Activated naive CD8-positive, alpha-beta T cell treated with anti-CD3 and anti-CD28 coated beads, Interleukin-2, amount 50 U/mL, for 16 hours (primary cell): ENCODE measurements at places on chromosomes 4 and X.

GRCh38 chrX:39665830-39666518, 431.8 kb downstream of the BCOR start:
- no peak for DNase-seq

- DNase-seq = no peak
Observed at GRCh38 chr4:22348410-22348809, 167.5 kb downstream of the ADGRA3 start.

DNA sequence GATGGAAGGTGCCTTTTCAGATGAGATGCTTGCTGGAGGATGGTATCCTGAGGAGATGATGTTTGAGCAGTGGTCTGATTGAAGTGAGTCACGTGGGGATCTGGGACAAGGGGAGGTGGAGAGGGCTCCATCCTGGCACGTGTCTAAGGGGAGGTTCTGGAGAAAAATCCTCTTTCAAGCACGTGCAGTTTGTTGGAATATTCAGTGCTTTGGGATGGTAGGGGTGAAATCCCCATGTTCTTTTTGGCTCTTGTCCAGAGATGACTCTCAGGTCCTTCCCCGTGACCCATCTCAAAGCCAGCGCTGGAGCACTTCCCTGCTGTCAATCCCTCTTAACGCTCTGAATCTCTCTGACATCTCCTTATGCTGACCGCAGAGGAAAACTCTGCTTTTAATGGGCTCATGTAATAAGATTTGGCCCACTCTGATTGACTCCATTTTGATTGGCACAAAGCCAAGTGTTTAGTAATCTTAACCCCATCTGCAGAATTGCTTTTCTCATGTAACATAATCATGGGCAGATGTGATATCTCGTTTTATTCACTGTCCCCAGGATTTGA, 10.8 kb upstream of the KLKB1 start:
- no peak for DNase-seq

GRCh38 chr4:81290813-81291212, 75.8 kb upstream of the PRKG2 start:
- no peak for DNase-seq
